T-cell (primary cell): ENCODE measurements at places on chromosomes 11 and 22. TPM values are rescaled to one million over a fixed set of nuclear protein-coding genes. Genes with fewer than 3 reads are reported as not detected.

ATP5MG gene
- total RNA-seq: 172 TPM

SPATA19 gene
- not detected for total RNA-seq

DNA sequence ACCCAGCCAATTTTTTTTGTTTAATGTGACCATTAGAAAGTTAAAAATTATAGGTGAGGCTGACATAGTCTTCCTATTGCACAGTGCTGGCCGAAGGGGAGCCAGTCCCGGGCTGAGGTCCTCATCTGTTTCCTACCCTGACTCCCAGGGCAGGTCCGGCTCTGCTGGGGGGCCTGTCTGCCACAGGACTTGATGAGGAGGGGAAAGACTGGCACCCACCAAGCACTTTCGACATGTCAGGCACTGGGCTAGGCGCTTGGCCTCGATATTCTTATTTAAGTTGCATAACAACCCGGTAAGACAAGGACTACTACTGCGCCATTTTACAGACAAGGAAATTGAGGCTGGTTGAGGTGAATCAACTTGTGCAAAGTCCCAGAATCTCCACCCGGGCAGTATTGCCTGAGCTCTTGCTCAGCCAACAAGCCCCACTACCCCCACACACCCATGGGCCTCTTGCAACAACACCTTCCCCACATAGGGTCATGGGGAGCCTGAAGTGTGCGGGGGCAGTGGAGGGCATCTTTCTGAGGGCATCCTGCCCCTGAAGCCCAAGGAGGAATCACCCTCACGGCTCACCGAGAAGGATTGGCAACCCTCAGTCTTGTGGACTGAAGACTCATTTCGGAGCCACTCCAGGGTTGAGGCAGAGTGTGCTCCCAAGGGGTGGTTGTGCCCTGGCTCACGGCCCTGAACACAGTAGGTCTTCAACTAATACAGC lies 62.7 kb upstream of the LINC01488 start:
- DNase-seq: no peak
- H3K4me3 ChIP-seq: no peak overlapping the region
- no peaks in the 10 kb centered on the region for H3K36me3 ChIP-seq
- peaks cover 18% of the 10 kb centered on the region for H3K27me3 ChIP-seq
- no peaks in the 10 kb centered on the region for H3K4me1 ChIP-seq

DNA sequence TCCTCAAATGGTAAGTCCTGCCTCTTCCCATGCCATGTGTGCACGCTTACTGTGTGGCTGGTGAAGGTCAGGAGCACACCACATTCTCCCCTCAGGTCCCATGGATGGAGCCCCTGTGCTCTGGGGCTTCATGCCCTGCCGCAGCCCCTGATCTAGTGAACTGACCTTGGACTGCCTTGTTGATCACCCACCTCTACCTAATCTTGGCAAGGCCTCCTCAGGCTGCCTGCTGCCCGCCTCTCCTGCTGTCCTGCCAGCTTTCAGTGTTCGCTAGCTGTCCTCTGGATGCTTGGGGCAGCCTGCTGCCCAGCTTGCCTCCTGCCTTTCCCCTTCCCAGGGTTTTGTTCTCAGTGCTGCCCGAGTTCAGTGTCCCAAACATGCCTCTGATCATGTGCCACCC lies 38.1 kb downstream of the CABIN1 start:
- no peaks in the 10 kb centered on the region for H3K4me1 ChIP-seq
- no peak overlapping the region for H3K27ac ChIP-seq
- no peak overlapping the region for H3K4me3 ChIP-seq
- DNase-seq: no peak
- peaks cover 19% of the 10 kb centered on the region for H3K36me3 ChIP-seq

GRCh38 chr11:65814131-65814985 lies 19.4 kb upstream of the SNX32 start:
- no peak overlapping the region for H3K4me3 ChIP-seq
- DNase-seq: no peak

DNA sequence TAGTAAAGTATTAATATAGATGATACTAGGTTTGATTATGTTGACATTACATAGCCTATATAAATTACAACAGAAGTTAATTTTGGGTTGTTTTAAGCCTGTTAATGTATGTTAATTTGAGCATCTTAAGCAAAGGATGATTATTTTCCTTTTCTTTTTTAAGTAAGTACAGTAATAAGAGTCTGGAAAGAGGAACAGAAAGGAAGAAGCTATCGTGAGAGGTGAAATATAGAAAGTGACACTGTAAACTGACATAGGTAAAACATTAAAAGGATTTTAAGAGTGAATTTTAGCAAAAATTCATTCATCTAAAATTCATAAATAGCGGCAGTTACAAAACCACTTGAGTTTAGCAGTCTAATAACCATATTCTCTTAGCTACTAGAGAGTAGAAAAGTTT lies 45.5 kb downstream of the FAR1 start:
- H3K27ac ChIP-seq: no peak overlapping the region
- no peaks in the 10 kb centered on the region for H3K27me3 ChIP-seq
- no peaks in the 10 kb centered on the region for H3K4me1 ChIP-seq
- no peak for DNase-seq
- H3K4me3 ChIP-seq: no peak overlapping the region

GRCh38 chr11:31651208-31651607 lies 141.6 kb downstream of the ELP4 start:
- no peaks in the 10 kb centered on the region for H3K36me3 ChIP-seq
- H3K4me3 ChIP-seq: no peak overlapping the region
- no peak for DNase-seq
- H3K4me1 ChIP-seq: no peaks in the 10 kb centered on the region
- H3K27me3 ChIP-seq: no peaks in the 10 kb centered on the region

DNA sequence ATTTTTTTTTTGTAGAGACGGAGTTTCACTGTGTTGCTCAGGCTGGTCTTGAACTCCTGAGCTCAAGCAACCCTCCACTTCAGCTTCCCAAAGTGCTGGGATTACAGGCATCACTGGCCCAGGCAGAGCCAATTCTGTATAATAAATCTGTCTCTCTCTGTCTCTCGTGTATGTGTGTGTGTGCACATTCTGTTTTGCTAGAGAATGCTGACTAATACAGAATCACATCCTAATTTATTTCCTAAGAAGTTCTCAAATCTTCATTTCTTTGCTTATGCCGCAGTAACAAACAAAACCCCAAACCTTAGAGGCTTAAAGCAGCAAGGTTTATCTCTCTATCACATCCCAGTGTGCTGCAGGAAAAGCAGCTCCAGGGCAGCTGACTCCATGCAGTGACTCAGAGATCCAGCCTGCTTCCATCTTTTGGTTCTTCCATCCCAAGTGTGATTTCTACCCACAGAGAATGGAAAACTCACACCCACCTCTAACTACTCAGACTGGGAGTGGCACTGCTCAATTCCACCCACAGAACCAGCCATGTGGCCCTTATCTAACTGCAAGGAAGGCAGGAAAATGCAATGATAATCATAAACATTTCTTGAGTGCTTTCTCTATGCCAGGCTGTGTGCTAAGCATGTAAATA lies 35.1 kb upstream of the LRRC10B start:
- H3K27me3 ChIP-seq: no peaks in the 10 kb centered on the region
- DNase-seq: no peak
- H3K36me3 ChIP-seq: peaks cover 3% of the 10 kb centered on the region
- H3K4me3 ChIP-seq: no peak overlapping the region
- no peaks in the 10 kb centered on the region for H3K4me1 ChIP-seq
- no peak overlapping the region for H3K27ac ChIP-seq

- no peaks in the 10 kb centered on the region for H3K27me3 ChIP-seq
- H3K4me3 ChIP-seq: no peak overlapping the region
- no peak overlapping the region for H3K27ac ChIP-seq
- H3K4me1 ChIP-seq: no peaks in the 10 kb centered on the region
- no peak for DNase-seq
Measured at GRCh38 chr11:110046775-110047380, 46.3 kb upstream of the ZC3H12C start.

GRCh38 chr22:46958658-46959057 lies 196.2 kb downstream of the TBC1D22A start:
- no peak overlapping the region for H3K4me3 ChIP-seq
- peaks cover 4% of the 10 kb centered on the region for H3K36me3 ChIP-seq
- H3K27me3 ChIP-seq: no peaks in the 10 kb centered on the region
- H3K27ac ChIP-seq: no peak overlapping the region
- no peak for DNase-seq

DNA sequence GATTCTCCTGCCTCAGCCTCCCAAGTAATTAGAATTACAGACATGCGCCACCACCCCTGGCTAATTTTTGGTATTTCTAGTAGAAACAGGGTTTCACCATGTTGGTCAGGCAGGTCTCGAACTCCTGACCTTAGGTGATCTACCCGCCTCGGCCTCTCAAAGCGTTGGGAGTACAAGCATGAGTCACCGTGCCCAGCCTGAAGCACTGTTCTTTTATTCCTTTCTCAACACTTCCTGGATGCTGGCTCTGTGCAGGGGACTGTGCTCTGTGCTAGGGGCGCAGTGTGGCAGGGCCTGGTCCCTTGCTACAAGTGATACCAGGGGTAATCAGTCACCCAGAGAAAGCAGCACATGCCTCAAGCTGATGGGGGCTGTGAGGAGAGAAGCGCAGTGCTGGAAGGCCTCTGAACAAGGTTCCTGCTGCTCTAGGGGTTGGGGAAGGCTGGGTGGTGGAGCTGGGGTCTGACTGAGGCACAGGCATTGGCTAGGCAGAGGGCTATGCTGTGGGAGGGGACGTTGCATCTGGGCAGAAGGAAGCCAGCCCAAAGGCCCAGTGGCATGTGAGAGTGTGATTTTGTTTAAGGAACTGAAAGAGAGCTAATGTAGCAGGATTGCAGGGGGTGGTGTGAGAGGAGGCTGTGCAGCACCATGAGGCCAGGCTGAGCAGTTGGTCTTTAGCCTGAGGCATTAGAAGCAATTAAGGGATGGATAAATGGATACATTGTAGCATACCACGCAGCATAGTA lies 42.5 kb downstream of the CABIN1 start:
- no peak overlapping the region for H3K27ac ChIP-seq
- no peaks in the 10 kb centered on the region for H3K4me1 ChIP-seq
- H3K4me3 ChIP-seq: no peak overlapping the region
- DNase-seq: no peak
- no peaks in the 10 kb centered on the region for H3K27me3 ChIP-seq
- peaks cover 26% of the 10 kb centered on the region for H3K36me3 ChIP-seq

- no peak for DNase-seq
- H3K4me3 ChIP-seq: no peak overlapping the region
- H3K27me3 ChIP-seq: no peaks in the 10 kb centered on the region
- H3K27ac ChIP-seq: no peak overlapping the region
Measured at GRCh38 chr11:114138411-114138810, 78.9 kb downstream of the ZBTB16 start.

- DNase-seq: no peak
- H3K27me3 ChIP-seq: peaks cover 29% of the 10 kb centered on the region
- H3K4me1 ChIP-seq: peaks cover 20% of the 10 kb centered on the region
- H3K4me3 ChIP-seq: no peak overlapping the region
- H3K27ac ChIP-seq: no peak overlapping the region
Measured at GRCh38 chr11:2537010-2537705, 92.3 kb downstream of the KCNQ1 start.

DNA sequence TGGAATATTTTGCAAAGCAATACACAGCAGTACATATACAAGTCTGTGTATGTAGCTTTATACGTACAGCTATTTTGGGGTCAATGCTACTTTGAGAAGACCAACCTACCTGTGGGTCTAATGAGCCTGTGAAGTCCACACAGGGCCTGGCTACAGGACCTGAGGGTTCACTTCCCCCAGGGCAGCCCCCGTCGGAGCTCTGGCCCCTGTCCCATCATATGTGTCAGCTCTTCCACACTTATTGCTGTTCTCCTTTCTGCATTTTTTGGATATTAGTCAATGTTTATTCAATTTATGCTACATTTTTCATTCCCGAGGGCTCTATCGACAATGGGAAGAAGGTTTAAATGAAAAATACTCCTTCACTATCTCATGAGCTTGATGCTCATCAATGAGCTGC lies 1473.6 kb downstream of the BRD1 start:
- no peak overlapping the region for H3K4me3 ChIP-seq
- H3K27ac ChIP-seq: no peak overlapping the region
- no peak for DNase-seq
- H3K4me1 ChIP-seq: no peaks in the 10 kb centered on the region
- no peaks in the 10 kb centered on the region for H3K27me3 ChIP-seq
